WTC11 (cell line): ENCODE measurements at places on chromosomes 13 and 19.

GRCh38 chr19:4473011-4473762 is 1.1 kb downstream of the HDGFL2 start:
- DNase-seq: no peak

DNA sequence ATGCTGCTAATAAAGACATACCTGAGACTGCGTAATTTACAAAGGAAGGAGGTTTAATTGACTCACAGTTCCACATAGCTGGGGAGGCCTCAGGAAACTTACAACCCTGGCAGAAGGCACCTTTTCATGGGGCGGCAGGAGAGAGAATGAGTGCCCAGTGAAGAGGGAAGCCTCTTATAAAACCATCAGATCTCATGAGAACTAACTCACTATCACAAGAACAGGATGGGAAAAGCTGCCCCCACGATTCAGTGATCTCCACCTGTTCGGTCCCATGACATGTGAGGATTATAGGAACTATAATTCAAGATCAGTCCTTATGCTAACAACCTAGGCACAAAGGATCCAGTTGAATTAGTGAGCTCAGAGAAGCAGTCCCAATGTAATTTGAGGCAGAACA is 59.4 kb downstream of the GPC6 start:
- DNase-seq: no peak

DNA sequence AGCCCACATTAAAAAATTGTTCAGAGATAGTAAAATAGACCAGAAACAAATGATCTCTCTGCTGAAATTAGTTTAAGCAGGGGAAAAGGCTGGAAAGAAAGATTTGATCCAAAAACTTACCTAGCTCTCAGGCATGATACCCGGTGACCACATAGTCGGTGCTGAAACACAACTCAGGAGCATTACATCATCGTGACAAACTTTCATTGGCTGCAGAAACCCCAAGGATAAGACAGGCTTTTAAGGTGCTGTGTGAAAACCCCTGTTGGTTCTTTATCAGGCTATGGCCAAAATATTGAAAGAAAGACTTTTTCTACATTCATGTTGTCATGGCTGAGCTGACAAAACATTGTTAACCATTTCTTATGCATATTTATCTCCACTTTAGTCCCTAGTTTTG is 171.7 kb upstream of the KLF12 start:
- no peak for DNase-seq

DNA sequence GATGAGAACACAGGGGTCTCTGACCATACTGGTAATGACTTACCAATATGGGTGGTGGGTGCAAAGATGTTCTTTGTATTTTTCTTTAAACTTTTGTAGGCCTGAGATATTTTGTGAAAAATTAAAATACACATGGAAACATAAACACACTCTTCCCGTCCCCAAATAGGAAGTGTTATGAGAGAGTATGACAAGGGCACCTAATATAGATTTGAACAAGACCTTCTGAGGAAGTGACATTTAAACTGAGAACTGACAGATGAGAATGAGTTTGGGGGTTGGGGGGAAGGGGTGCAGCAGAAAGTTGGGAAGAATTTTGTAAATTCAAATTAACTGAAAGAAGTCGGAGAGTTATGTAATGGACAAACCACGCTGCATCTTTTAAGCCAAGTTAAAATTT is 224.2 kb downstream of the RGCC start:
- no peak for DNase-seq

DNA sequence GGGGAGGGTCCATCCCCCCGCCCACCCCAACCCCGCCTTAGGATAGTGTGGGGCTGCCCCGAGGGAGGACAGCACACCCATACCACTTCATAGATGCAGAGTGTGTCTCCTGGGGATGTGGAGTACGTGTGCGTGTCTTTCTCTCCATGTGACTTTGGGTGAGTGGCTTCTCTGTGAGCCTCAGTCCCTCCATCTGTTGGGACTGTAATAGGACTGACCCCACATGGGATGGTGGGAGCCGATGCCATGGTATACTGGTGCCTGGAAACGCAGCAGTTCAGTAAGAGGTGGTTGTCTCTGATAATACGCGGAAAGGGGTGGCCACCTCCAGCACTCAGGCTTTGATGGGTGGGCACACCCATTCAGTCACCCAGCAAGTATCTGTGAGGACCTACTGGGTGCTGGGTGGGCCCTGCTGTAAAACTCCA is 816 bp upstream of the PRKD2 start:
- no peak for DNase-seq

- peak; percentile 39 for DNase-seq
Measured at GRCh38 chr19:38693380-38694223, 46.2 kb downstream of the ACTN4 start.

DNA sequence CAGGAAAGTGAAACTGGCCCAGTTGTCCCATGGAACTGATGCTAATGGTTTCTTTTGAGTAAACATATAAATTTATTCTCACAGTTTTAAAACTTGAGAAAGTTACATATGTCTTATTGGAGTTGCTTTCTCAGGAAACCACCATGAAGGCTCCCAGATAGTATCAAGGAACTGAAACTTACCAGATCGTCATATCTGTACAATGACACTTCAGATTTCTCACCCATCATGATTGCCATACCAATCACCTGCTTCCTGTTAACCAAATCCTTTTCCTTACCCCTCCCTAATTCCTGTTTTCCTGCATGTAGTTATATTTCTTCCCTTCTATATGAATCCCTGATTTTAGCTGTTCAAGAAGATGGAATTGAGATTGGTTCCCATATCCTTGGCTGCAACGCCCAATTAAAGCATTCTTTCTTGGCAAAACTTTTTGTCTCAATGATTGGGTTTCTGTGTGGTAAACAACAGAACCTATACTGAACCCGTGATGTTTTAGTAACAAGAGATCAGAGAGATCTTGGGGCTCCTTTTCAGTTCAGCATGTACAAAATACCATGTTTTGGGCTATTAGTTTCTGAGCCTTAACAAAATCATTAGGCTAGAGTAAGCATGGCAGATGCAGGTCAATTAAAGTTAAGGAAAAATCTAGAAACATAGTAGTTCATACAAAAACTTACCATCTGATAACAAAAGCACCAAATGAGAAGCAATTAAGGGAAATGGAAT is 781.3 kb upstream of the MIR17HG start:
- no peak for DNase-seq

DNA sequence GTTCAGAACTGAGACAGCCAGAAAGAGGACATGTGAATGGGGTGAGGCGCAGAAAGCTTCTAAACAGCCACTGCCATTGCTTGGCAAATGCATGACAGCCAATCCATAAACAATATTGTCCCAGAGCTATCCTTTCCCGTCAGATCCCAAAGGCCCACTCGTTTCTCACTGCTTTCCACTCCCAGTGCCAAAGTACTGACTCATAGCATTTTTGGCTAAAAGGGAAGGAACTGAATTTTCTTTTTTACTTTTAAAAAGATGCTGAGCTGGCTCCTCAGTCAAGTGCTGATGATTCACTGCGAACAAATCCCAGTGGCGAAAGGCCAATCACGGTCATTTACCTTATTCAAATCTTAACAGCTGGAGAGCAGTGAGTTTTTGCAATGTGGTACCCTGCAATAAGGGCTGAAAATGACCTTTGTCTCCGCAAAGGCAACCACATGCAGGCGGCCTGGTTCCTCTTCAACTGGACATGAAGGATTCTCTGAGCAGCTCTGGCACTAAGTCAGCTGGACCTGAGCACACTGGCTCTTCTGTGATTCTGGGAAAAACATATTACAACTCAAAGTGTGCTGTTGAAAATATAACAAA is 151.7 kb downstream of the DCLK1 start:
- DNase-seq: no peak

DNA sequence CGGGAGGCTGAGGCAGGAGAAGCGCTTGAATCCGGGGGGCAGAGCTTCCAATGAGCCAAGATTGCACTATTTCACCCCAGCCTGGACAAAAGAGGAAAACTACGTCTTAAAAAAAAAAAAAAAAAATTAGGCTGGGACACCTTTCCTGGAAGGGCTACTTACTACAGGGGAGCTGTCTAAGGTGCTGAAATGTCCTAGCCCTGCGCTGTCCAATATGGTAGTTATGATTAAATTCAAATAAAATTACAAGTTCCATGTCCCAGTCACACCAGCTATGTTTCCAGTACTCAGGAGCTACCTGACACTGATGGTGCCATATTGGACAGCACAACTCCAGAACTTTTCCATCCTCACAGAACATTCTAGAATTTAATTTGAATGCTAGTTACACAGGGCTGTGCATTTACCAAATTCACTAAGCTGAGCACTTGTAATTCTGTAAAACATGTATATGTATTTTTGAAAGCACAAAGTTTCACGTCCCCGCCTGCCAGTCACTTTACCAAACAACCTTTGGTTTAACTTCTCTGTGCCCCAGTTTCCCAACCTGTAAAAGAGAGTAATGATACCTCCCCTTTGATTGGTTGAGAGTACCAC is 9.2 kb upstream of the ZSCAN22 start:
- DNase-seq: no peak

GRCh38 chr19:44807162-44807561 is 1.7 kb upstream of the BCAM start:
- DNase-seq: no peak

GRCh38 chr19:2291185-2291751 is 9.3 kb upstream of the PEAK3 start:
- peak; percentile 77 for DNase-seq

DNA sequence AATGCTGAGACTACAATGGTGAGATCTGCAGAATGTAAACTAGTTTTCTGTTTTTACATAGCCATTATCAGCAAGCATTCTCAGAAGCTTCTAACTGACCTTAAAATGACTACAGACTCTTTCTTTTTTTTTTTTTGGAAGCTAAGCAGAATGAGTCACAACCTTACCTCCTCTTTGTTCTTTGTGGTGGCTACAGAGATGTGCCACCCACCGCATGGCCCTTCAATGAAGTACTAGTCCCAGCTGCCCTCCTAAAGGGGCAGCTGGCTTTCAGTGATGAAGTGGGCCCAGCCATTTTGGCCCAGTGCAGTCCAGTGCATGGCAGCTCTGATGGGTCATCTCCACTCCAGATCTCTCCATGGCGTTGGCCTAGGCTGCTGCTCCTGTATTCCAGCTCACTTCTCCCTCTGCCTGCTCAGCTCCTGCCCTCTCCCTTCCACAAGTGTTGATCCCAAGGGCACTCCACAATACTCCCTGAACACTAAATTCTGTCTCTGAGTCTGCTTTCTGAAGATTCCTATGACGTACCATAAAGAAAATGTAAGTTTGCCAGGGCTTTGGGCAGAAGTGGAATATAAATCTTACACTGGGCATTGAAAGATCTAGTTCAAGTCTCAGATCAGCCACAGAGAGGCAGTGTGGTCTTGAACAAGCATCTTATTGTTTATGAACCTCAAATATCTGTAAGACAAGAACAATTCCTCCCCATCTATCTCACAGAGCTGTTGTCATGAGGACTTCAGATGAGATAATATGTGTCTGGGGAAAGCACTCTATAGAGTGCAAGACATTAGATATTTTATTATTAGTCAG is 85.6 kb downstream of the RXFP2 start:
- DNase-seq: no peak

GRCh38 chr13:42981853-42982252 is 10.2 kb downstream of the EPSTI1 start:
- DNase-seq: no peak

GRCh38 chr19:6234527-6234926 is 45.2 kb downstream of the MLLT1 start:
- DNase-seq: no peak

DNA sequence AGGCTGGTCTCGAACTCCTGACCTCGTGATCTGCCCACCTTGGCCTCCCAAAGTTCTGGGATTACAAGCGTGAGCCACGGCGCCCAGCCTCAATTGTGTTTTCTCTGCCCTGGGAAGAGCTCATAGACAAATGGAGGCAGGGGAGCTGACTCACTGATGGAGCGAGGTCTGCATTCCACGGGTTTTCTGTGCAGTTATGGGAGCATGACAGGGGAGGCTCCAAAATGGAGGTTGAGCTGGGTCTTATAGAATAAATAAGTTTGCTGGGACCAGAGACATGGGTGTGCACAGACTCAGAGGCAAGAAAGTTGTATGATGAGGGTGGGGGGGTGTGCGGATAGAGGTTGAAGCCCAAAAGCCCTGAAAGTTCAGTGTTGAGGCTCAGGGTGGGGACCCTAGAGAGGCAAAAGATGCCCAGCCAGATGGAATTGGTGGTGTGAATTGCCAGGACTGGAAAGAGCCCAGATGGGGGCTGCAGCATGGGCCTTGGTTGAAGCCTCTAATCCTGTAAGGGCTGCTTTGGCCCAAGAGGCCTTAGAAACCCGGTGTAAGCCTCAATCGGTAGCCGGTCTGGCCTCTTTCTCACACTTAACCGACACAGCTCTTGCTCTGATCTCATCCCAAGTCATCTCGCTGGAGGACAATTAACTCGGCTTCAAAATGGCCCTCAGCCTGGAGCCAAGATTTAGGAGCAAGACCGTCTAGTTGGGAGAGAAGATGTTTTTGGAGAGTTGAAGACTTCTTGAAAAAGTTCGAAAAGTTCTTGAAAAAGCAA is 1.9 kb downstream of the TPM4 start:
- no peak for DNase-seq

GRCh38 chr13:30730526-30730925 is 4.8 kb upstream of the ALOX5AP start:
- peak; percentile 44 for DNase-seq

- no peak for DNase-seq
Measured at GRCh38 chr13:76936763-76937162, 11.5 kb upstream of the ACOD1 start.

DNA sequence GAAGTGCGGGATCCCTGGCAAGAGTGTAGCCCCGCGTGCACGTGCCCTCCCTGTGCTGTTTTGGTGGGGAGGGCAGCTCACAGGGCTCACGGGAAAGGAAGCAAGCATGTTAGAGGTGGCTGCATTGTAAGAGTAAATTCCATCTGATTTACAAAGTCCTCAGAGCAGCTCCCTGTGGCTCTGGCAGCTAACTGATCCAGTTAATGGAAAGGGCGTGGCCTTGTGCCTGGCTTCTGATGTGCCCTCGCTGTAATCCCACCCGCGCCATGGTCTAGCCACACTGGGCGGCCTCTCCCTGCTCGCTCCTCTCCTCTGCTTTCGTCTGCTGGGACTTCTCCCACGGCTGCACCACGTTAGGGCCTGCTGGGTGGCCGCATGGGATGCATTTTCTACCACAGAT is 258.5 kb downstream of the FGF9 start:
- DNase-seq: no peak

DNA sequence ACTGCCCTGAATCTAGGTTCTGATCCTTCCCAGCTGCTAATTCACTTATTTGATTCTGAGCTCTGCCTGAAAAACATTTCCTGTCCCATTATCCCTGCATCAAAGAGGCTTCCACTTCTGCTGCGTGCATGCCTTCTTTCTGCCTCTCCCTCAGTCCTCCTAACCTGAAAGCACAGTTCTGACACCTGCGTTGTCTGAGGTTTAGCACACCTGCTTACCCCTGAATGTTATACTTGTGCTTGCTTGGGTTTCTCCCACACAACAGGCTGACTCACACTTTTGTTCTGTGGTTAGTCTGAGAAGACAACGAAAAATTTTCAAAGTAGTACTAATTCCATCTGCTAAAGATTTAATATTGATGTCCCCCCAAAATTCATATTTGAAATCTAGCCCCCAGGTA is 3.1 kb upstream of the SOHLH2 start:
- DNase-seq: no peak

GRCh38 chr13:76019421-76020044 is 383.4 kb downstream of the LMO7 start:
- peak; percentile 74 for DNase-seq

GRCh38 chr13:33445476-33445875 is 159.9 kb upstream of the STARD13 start:
- DNase-seq: no peak

GRCh38 chr13:78610381-78610883 is 7.1 kb upstream of the POU4F1 start:
- no peak for DNase-seq

- DNase-seq: no peak
Measured at GRCh38 chr13:59834801-59835200, 328.9 kb downstream of the DIAPH3 start.

- DNase-seq: no peak
Measured at GRCh38 chr19:19606021-19606420, 12.5 kb downstream of the PBX4 start.
